GM12892 (cell line): ENCODE measurements at places on chromosomes 2 and 18.

DNA sequence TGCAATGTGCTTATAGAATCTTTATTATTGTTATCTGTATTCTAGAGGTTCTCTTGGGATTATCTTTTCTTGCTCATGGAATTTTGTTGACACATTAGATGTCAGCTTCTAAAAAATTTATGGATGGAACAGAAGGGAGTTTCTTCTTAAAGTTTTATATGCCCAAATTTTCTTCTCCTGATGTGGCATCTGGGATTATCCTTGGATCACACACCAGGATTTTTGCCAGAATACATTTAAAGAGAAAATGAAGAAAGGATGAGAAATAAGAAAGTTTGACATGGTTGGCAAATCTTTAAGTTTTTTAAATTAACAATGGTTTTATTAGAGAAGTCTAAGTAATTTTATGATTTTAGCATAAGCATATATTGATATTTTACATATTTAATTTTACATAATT lies 706.7 kb upstream of the TMEFF2 start:
- no peak for DNase-seq

- no peak for DNase-seq
These were observed 19.5 kb downstream of the ATG16L1 start for GRCh38 chr2:233270951-233271350.

DNA sequence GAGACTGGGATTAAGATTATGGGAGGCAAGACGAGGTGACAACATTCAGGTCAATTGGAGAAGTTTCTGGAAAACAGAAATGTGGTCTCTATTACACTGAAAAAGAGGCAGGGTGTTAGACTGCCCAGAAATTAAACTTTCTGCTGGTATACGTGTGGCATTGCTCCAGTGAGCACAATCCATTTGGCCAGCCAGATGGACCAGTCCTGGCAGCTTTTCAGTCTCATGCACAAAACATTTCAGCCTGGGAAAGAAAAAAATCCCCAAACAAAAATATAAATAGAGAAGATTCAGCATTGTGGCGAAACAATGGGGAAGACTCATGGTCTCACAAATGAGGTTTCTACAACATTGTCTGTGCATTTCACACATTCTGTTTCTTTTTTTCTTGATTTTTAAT lies 113.9 kb downstream of the HNMT start:
- no peak for DNase-seq

DNA sequence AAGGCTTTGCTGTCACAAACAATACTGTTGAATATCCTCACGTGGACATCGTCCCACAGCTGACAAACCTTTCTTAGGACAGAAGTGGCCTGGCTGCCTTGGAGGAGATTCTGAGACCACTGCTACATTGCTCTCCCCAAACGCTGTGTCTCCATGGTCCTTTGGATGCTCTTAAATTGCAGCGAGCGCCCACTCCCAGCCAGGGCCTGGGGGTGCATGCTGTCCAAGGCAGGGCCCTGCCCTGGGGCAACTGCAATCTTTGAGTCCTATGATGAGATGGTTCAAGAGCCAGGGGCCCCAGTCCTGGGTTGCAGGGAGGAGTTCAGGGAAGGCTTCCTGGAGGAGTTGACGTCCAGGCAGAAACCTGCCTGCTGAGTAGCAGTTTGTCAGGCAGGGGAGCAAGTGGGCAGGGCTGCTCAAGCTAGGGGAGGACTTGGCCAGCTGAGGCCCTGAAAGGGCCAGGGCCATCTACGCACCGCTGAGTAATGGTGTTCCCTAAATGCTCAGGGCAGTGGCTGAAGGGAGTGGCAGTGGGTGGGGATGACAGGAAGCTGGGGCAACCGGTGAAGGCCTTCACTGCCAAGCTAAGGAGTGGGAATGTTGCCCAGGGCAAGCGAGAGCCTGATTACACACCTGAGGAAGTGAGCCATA lies 10.8 kb upstream of the SDC1 start:
- DNase-seq, result no peak

GRCh38 chr2:158810731-158811460 lies 15.8 kb downstream of the DAPL1 start:
- no peak for DNase-seq

DNA sequence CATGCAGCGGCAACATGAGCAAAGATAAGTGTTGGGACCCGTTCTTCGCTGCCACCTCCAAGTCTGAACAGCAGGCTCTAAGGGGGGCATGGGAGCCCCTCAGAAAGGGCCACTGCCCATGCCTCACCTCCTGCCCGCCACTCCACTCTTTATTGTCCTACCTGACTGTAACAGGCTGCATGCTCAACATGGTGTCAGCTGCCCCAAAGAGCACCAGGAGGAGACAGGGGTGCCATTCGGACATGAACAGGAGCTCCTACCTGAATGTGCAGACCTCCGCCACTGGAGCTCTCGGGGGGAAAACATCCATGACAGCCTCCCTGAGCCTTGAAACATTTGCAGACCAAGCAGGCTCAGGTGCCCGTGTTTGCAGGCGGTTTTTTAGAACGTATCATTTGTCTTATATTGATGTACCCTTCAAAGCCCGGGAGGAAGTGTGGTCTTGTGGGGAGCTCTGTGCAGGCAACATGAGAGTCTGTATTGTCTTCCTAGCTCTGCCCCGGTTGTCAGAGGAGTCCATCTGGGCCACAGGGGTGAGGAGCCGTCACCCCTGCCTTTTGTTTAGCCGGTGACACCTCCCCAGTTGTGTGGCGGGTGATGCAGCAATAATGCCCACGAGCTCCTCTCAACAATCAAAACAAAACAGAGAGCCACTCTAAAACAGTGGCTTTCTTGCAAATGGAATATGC lies 35.1 kb upstream of the CD8A start:
- DNase-seq, result no peak

DNA sequence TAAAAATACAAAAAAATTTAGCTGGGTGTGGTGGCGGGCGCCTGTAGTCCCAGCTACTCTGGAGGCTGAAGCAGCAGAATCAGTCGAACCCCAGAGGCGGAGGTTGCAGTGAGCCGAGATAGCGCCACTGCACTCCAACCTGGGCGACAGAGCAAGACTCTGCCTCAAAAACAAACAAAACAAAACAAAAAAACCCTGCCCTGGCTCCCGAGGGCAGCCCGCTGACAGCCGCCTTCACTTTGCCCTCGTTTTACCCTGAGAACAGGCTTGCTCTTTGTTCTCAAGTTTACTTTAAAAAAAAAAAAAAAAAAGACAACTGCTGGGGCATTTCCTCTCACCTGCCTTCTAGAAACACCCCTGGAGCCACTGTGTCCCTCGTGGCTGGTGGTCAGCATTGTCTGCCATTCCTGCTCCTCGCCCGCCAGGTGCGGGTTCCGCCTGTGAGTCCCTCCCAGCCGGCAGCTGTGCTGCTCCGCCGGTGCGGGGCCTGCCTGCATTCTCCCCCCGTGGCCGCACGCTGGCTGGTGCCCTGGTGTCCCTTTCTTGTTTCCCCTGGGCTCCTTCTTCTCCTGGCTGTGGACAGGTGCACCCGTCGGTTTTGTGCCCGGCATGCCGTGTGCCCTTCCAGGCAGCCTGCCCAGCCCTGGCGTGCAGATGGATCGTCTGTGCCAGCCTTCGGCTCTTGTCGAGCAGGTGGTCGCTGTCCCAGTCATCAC lies 105.7 kb downstream of the USP40 start:
- no peak for DNase-seq

DNA sequence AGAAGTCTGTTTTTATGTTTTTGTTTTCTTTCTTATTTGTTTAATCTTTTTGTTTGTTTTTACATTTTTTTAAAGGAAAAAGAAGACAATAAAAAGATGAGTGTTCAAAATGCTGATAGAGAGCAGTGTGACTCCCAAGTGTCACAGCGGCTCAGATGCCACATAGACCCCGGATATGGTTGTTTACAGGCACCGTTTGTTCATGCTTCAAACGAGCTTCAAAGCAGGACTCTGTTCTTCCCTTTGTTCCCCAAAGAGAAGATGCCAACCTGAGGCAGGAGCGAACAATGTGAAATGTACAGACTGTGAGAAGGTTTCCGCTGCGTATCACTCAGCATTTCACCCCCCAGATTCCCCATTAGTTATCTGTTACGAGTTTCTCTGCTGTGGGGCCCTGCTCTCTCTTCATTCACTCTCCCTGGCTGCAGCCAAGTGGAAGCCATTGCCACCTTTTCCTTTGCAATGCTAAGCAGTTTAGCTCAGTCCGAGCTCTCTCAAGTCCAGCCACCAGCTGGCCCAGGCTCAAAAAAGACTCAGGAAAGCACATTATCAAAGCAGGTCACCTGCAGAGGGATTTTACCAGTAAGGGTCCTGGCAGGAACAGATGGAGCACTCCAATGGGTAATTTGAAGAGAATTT lies 36.4 kb upstream of the PHLPP1 start:
- no peak for DNase-seq

DNA sequence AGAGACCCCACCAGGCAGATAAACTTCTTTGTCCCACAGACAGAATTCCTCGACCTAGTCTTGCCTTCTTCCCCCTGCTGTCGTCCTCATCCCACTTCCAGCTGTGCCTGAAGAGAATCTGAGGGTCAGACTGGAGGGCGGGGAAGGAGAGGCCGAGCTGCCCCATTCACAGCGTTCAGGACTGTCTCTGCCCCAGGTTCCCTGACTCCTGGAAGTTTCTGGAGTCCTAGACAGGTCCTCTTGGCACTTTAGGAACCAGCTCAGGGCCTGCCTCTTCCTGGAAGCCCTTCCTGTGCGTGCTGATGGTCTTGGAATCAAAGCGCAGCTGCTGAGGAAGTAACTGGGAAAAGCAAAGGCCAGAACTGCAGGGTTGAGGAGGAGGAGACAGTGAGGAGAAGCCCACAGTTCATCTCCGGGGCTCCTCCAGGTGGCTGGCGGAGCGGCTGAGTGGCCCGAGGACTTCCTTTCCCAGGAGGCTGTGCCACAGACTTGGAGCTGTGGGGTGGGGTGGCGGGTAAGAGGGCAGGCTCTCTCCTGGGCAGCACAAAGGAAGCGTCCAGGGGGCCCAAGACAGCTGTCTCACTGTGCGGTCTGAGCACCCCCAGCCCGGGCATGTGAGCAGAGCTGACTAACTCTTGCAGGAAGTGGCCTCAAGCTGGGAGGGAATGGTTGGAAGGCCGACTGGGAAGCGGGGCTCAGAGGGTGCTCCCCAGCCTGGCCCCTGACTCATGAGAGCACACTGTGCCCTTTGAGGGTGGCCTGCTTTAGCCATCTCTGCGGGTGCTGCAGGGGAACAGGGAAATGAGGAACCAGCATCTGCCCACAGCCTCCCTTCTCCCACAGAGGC lies 39.5 kb downstream of the SDC1 start:
- DNase-seq, result no peak

GRCh38 chr2:232530626-232531260 lies 4.8 kb downstream of the CHRND start:
- no peak for DNase-seq

- DNase-seq, result no peak
These were observed 546.7 kb downstream of the EPHA4 start for GRCh38 chr2:221025398-221025797.

DNA sequence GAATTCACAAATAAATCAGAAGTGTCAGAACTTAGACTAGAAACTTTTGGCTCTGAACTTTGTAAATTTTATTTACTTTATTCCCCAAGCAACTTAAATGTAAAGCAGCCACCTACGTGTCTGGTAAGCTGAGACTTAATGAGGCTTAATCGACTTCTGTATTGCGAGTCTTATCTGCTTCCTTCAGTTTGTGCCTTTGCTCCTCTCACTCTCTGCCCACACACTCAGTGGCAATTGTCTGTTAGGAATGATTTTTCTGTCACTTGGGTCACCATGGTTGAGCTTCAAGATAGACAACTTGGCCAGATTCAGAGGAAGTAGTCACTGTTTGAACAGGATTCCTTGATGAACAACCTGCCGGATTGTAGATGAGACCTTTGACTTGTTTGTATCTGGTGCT lies 691.4 kb upstream of the FSHR start:
- DNase-seq, result no peak

- DNase-seq, result no peak
These were observed 62.6 kb downstream of the METTL4 start for GRCh38 chr18:2508678-2509077.

DNA sequence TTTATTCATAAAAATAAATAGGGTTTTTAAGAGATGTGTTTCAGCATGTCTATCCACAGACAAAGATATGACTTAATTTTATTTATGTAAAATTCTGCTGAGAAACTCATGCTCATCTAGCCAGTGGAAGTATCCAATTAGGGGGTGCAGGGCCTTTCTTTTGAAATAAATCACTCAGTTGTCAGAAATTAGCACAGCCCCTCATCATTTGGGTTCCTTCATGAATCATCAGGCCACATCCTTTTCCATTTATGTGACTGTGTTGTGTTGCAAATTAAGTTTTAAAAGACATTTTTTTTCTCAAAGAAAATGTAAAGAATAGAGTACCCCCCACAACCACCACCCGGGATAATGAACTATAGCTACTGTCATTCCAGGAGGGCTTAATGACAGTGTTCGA lies 185.8 kb downstream of the NRP2 start:
- no peak for DNase-seq

DNA sequence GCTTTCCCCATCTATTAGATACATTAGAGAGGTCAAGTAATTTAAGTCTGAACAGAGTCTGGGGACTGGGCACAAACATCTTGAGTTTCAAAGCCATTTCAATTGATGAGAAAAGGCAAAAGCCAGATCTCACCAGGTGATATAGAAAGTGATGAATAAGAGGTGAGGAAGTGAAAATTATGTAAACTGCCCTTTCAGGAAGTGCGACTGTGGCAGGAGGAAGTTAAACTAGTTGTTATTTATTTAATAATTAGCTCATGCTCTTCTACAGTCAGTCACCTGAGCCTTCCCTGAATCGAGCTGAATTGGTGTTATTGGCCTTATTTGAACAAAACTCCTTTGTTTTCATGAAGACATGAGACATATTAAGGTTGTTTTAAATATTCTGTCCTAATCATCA lies 115.1 kb downstream of the CDH20 start:
- no peak for DNase-seq

- DNase-seq, result no peak
These were observed 138.6 kb upstream of the CDCA7 start for GRCh38 chr2:173216051-173216450.

GRCh38 chr2:149446748-149447147 lies 116.4 kb downstream of the LYPD6 start:
- DNase-seq, result no peak

DNA sequence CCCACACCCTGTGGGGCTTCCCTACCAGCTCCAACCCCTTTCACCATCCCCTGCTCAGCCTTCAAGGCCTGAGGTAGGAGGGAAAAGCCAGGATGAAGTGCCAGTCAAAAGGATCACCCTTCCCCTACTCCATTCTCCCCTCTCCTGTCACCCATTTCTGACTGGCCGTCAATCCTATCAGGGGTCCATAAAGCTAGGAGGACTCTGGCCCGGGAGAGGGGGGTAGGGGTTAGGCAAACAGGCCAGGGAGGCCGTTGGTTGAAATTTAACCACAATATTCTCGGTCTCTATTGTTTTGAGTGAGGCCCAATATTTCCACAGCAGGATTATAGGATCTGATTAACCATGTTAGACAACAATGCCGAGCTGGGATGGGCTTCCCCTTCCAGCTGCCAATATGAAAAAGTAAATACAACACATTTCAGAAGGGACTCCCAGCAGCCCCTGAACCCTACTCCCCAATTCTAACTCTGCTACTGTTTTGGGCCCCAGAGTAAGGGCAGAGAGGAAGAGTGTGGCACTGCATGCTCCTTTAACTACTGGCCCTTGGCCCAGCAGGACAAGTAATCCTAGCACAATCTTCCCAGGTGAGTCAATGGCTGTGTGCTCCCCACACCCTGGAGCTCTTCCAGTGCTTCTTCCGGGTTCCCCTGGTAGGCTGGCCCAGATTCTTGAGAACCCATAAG lies 10.6 kb upstream of the IHH start:
- DNase-seq, result no peak

- peak; percentile 50 for DNase-seq
These were observed at the start of gene FBXO36 for GRCh38 chr2:229922449-229923386. Gene FBXO36, plus strand, starts transcription at chr2:229922503. Its CDS starts 11 bp downstream, at chr2:229922514.

- no peak for DNase-seq
These were observed 60.4 kb upstream of the TNP1 start for GRCh38 chr2:216920143-216920876.
